NCI-H1694 treated with DMSO at 0.1 percent for 48 hours (cell line): ENCODE measurements at places on chromosomes 5 and 9.
A peak's percentile ranks its signal among the peaks of the same experiment; 100 is the strongest.

DNA sequence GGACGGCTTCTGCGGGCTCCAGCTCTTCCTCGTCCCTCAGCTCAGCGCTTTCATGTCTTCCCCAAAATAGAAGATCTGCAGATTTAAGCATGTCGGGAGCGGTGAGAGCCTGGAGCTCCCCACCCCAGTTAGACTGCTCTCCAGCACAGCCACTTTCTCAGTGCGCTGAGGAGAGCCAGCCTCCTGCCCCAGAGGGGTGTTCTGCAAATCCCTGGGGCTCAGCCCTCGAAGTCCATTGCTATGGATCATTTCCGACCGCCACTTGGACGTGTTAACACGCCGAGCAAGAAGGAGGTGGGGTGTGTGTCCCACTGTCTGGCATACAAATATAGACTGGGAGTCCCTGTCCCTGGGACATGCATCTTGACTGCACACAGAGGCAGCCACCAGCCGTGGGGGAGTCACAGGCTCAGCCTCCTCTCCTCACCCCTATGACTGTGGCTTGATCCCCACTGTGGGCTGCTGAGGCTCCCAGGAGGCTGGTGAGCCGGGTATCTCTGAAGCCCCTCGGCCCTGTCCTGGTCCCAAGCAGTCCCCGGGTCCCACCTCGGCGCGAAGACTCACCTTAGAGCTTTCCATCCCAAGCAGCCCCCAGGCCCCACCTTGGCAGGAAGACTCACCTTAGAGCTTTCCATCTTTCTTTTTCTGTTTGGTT lies 30.0 kb upstream of the RNF130 start:
- DNase-seq, result no peak

DNA sequence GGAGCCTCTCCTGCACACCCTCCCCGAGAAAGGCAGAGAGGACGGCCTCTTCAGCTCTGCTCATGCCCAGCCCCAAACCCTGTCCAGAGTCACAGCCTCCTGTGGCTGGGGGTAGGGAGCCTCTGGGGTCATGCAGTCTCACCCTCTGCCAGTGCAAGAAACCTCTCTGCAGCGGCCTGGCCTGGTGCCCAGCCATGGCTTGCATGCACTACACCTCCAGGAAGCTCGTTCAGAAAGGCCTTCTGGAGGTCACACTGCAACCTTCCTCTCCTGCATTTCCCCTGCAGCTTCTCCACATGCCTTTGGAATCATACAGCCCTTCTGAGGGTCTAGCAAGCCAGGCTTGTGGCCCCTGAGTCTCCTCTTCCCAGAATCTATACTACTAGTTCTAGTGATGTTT lies 17.9 kb downstream of the CSF1R start:
- DNase-seq, result no peak

GRCh38 chr5:16169550-16169949 lies 10.0 kb downstream of the MARCHF11 start:
- DNase-seq, result no peak

DNA sequence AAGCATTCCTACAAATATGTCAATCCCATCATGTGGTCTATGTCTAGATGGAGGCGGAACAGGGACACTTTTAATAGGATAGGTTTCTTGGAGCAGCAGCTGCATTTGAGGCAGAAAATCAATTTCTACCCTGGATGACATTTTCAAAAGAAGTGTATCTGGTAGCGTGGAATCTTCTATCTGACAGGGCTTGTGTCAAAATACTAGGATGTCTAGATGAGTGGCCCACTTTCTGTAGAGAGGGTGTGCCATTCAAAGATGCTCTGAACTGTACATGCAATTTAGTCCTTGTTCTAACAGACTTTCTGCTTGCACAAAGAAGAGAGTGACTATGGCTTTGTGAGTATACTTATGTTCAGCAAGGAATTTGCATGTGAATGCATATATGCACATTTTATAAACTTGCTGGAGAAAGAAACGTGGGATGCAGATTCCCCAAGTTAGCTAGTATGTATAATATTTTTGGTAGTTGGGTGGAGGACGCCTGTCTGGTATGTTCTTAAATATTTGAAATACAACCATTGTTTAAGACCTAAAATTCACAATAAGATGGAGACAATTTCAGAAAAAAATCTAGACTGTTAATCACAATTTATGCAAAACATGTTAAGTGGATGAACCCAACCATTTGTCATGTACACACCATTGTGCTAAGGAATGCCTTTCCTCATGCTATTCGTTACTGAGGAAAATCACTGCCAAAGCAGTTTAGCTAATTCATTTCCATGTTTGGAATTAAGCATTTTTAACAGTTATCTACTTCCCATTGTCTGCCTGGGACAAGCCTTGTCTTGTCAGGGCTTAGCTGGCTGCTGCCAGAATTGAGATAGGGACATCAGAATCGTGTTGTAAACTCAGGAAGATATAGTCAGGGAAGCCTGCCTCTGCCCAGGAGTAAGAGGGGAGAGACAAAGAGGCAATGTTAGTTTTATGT lies 129.1 kb upstream of the MEF2C start:
- no peak for DNase-seq

DNA sequence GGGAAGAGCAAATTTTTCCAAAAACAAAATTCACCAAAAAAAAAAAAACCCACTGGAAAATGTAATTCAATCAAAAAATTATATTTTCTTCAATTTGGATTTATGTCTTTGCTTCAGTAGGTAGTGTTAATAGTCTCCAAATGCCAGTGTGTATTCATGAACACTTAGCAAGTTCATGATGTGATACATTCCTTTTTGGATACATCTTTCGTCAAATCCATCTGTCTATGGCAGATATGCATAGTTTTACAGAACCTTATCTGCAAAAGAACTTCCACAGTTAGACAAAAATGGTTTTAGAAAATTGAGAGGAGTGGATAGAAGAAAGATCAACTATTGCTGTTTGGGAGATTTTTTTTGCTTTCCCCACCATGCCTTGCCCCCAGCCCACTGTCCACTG lies 214.6 kb downstream of the DEPDC1B start:
- no peak for DNase-seq

DNA sequence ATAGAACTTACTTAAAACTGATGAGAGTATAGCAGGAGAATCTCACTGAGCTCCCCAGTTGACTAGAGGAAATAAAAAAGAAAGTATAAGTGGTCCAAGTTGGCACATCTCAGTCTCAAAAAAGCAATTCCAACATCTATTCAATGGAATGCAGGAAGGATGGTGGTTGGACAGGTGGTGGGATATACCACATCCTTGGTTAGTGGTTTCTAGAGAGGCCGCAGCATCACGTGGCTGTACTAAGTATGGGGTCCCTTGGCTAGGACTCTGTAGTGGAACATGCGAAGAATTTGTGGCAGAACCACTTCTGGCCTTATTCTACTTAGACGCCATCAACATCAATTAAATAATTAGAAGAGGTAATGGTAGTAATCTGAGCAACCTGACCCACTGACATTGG lies 232.4 kb downstream of the SAXO1 start:
- DNase-seq, result no peak

DNA sequence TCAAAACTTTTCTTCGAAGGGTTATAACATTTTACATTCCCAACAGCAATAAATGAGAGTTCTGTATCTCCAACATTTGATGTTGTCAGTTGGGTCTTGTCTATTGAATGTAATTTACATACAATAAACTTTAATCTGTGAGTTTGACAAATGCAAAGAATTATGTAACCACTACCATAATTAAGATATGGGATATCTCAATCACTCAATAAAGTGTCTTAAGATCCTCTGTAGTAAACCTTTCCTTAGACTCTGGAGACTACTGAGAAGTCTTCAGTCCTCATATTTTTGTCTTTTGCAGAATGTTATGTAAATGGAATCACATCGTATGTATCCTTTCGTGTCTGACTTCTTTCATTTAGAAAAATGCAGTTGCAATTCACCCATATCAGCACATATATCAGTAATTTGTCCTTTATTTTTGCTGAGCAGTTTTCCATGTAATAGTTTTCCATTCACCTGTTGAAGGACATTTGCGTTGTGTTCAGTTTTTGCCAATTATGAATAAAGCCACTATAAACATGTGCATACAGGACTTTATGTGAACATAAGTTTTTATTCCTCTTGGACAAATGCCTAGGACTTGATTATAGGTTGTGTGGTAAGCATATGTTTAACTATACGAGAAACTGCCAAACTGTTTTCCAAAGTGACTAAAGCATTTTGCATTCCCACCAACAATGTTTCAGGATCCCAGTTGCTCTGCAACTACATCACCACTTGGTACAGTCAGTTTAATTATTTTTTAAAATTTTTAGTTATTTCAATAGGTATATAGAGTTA lies 784.6 kb upstream of the ZNF608 start:
- DNase-seq, result peak; percentile 80

GRCh38 chr5:84301535-84301934 lies 83.1 kb downstream of the EDIL3 start:
- DNase-seq, result no peak

DNA sequence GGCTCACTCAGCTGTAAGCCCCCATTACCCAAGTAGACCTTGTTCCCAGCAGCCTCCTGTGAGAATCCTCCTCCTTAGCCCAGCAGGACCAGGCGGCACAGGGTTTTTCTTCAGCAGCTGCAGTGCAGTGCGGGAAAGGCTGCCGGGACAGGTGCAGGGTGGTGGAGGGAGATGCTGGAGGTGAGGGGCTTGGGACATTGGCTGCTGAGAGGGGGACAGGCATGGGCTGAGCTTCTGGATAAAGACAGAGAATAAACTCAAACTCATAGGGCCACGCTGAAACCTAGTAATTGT lies 174.7 kb downstream of the CACNA1B start:
- DNase-seq, result no peak

DNA sequence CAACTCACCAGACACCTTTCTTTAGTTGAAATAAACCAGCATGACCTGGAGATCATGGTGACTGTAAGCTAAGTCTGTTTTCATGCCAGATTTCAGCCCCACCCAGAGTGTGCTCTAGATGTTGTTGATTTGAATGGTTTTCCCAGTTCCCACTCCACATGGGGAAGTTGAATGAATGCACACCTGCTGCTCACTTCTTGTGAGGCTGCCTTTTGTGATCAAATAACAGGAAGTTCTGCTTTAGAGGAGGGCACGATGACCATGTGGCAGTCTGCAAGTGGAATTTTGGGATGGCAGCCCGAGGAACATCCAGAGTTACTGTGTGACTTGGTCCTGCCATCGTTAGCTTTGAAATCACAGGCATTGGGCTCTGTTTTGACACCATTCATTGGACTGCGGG lies 18.7 kb downstream of the SLC46A2 start:
- DNase-seq, result no peak
